ENCODE measurements at places on chromosomes 1 and 21.
A peak's percentile ranks its signal among the peaks of the same experiment; 100 is the strongest.

DNA sequence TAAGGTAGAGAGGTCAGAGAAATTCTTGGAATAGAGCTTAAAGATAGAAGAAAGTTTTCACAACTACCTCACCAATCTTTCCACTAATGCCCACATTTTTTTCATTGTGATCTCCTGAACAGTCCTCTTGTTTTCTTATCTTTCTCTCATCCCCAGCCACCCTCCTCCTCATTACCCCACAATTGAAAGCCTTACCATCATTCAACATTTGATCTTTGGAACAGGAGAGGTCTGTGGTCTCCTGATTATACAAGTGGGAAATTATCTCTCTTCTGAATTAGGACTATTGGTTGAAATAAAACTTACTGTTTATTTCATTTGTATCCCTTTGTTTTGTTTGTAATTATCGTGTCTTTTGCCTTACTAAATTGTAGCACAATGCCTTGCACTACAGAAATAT, 29.6 kb downstream of the DNAH14 start:
- no peak for DNase-seq

- DNase-seq, result no peak
These were observed 24.8 kb upstream of the NTPCR start for GRCh38 chr1:232925421-232926220.

DNA sequence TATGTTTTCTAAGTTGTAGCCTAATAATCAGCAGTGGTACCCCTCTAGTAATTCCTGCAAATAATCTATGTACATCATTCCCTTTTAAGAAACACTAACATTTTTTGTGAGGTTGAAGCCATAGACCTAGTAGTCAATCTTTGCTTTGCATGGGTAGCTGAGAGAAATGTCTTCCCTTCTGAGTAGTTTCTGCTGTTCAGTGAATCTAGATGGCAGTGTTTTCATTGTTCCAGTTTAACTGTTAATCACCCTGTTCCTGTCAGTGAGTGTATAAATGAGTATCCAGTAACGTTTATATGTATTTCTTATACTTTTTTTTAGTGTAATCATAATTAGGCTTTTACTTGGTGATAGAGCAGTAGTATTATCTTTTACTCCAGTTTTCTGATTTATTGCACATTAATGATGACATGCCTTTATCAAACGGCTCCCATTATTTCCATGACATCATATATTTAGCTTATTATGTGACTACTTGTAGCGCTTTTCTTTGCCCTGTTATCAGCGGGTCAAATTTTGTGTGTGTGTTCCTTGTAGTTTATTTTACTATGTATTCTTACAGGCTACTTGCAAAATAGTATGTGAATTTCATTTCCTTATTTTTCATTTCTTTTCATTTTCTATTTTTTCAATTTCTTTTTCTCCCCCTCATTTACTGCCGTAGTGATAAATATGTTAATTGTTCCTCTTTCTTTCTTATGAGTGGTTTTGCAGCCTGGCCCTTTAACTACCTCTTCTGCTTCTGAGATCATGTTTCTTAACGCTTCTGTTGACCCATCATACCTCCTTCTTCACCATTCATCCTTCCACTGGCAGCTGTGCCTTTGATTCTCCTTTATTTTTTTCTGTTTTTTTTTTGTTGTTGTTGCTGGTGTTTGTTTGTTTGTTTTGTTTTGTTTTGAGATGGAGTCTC, 18.8 kb downstream of the CEP350 start:
- no peak for DNase-seq

DNA sequence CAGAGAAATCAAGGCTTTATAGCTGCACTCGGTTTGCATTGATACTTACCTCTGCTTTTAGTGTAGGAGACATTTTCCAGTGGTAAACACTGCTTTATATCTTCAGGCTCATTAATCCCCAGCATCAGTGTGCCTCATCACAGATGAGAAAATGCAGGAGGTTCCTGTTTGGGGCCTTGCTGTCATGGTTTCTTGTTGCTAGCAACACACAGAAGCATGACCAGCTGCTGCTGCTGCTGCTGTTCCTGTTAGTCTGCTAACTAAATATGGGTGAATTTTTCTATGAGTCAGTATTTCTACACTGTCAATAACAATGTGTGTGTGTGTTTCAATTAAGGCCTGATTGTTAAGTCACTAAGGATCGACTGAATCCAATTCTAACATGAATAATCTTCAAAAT, 85.8 kb upstream of the RGS1 start:
- no peak for DNase-seq

GRCh38 chr1:116329524-116330341, 43.3 kb upstream of the ATP1A1 start:
- DNase-seq, result no peak

DNA sequence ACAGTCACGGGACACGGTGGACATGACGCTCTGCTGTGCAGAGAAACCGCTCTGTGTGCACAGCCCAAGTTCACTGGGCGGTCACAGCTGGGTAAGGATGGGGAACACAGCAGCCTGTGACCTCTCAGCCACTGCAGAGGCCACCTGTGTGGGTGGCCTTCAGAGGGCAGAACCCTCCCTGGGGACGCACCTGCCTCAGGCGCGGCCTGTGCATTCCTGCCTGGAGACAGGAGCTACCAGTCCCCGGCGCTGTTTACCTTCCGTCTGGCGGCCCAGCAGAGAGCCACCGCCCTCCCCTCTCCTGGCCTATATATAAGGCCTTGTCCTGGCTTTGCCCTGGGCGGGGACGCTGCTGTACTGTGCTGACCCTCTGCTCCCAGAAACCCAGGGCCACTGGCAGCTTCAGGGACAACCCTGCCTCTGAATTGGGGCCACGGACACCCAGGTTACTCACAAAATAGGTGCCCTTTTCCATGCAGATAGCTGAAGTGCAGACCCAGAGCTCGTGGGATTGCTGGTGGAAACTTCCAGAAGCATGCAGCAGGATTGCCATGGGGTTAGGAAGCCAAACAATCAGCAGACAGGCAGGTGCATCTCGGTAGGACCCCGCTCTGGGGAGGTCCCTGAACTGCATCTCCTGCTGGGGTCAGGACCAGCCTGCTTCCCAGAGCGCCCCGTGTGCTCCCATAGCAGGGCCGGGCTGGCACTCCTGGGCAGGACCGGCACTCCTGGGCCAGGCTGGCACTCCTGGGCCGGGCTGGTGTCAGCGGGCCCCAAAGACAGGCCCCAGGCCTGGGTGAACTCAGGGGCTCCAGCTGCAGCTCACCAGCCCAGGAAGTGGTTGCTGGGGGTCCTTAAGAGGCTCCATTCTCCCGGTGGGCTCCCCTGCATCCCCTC, 83.6 kb downstream of the SIK1 start:
- peak; percentile 85 for DNase-seq

- no peak for DNase-seq
These were observed 25.0 kb downstream of the PLXNA2 start for GRCh38 chr1:208219098-208219658.

GRCh38 chr1:21896652-21897532, 40.2 kb downstream of the HSPG2 start:
- DNase-seq, result no peak
